SJSA1 (cell line): ENCODE measurements at places on chromosomes 4 and X.

GRCh38 chrX:150575419-150575814 is 7.0 kb downstream of the MTM1 start:
- DNase-seq, result no peak

DNA sequence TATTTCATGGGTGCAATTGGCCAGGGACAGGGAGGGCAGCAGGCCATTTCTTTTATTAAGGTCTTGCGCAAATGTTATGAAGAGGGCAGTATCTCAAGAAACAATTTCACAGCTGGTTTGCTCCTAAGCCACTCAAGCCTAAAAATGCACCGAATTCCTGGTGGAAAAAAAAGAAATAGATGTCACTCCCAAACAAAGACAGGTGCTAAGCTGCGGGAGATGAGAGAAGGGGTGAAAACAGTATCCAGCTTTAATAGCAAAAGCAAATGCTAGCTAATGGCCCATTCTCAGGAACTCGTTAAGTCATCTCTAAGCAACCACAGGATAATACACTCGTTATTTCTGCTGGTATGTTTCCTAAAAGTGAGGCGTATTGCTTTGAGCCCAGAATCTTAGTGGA is 116.4 kb downstream of the ARX start:
- no peak for DNase-seq

DNA sequence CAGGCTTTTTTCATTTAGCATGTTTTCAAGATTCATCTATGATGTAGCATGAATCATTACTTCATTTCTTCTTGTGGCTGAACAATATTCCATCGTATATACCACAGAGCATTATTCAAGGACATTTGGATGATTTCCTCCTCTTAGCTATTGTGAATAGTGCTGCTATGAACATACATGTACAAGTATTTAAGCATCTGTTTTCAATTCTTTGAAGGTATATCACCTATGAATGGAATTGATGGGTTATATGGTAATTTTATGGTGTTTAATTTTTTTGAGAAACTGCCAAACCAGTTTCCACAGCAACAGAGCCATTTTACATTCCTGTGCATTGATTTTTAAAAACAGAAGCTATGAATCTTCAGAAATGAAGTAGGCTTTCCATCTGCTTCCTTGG is 36.1 kb upstream of the WDR19 start:
- DNase-seq, result no peak

- DNase-seq, result no peak
Observed at GRCh38 chrX:39194673-39195072, 393.4 kb downstream of the MID1IP1 start.

DNA sequence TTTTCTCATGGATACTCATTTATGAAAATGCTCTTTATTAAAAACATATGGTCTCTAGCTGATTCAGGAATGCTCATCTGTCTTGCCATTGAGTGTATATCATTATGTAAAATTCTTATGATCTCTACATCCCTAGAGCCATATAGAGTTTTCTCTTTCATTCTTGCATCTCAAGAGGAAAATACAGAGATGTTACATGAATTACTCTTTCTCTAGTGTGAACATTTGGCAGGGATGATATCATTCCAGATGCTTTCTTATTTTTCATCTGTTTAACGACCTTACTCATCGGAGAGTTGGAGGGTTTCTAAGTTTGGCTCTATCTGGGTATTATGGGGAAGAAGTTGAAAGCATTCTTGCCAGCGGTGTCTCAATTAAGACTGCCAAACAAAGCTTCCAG is 202.9 kb upstream of the SLC7A11 start:
- DNase-seq, result no peak

GRCh38 chr4:106287353-106287969 is 28.5 kb downstream of the TBCK start:
- DNase-seq, result peak; percentile 57

- peak; percentile 29 for DNase-seq
Observed at GRCh38 chr4:94577136-94577535, 125.4 kb downstream of the PDLIM5 start.

- no peak for DNase-seq
Observed at GRCh38 chr4:108814326-108814725, 51.5 kb upstream of the ETNPPL start.

DNA sequence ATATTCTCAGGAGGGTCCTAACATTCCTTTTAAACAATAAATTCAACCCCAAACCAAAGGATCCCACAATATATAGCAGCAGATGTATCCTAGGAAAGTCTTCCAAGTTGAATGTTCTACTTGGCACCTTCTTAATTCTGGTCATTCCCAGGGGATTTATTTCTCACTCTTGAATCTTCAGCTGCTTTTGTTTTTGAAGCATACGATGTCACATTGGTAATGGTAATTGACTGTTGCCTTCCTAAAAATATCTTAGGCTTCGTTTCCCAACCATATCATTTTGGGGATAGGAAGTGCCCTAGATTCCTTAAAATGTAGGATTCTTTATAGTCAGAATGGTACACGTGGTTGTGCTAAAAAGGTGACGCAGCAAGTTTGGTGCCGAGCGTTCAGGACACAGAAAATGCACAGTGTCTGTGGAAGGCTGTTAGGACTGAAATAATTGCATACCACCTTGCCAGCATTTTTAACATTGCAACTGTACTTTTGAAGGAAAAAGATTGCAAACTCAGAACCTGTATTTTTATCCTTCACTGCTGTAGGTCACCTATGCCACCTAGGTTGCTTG is 8.1 kb downstream of the SNX25 start:
- DNase-seq, result no peak

DNA sequence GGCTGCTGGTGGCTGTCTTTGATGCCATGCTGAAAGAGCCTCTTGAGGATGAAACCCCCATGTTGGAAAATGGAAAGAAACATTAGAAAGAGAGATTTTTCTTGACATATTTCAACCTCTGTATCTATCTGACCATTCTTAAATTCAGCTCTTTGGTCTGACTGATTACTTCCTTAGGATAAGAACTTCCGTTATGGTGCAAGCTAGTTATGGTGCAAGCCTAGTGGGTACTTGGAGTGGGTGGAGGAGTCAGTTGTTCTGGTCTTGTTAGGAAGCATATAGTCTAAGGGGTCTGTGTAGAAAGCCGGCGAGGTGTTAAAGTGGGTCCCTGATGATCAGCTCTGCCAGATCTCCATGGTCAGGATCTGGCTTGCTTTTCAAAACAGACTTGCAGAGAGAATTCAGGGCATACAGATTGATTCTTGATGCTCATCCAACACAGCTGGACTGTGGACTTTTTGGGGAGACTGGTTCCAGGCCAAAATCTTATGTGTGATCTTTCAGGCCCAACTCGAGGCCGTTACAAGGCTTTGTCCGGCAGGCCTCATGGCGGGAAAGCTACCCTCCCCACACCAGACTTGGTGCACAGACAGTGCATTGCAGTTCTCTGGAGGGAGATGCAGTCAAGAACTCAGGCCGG is 82.8 kb upstream of the BOD1L1 start:
- no peak for DNase-seq

DNA sequence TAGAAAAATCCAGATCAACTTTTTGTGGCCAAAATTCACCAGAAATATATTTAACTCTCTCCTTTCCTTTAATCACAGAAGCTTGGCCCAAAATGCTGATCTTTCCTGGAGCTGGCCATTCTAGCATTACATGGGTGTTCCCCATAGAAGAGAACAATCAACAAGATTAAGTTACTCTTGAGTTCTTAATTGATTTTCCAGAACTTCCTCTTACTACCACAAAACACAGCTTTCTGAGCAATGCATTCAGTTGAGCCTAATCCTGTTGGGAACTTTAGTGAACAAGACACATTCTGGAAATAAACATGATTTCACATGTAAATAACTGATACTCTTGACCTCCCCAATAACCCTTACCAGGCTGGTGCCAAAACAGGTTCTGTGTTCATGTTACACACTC is 45.4 kb upstream of the STIM2 start:
- no peak for DNase-seq

DNA sequence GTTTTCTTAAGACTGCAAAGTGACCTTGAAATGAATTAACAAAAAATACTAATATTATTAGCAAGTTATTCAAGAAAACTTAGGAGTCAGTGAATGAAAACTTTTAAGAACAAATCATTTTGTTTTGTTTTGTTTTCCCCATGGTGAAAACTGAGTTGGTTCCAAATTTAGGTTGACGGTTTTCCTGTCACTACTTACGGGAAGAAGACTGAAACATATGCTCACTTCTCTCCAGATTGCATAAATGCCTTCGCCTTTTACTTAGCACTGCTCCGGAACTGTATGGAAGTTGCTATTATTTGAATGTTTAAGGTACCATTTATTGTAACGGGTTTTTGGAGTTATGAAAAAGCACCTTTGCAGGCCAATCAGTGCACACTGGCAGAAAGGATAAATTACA is 42.8 kb downstream of the DOCK11 start:
- no peak for DNase-seq

GRCh38 chr4:102836596-102836995 is 9.2 kb upstream of the UBE2D3 start:
- DNase-seq, result no peak

DNA sequence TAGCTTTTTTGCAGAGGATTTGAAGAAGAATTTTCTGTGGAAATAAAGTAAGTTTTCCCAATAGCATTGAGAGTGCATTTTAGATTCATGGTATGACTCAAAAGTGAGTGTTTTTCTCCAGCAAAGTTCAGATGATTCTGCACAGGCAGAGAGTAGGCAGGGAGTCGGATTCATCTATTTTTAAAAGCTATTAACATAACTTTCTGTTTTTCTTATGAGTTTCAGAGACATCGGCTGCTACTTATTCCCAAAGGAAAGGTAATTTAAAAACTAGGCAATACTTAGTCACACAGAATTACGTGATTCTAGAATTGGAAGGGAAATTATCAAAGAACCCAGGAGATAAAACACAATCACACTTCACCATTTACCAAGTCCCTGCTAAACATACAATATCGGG is 4.4 kb downstream of the CCDC110 start:
- DNase-seq, result no peak

- no peak for DNase-seq
Observed at GRCh38 chrX:63738696-63739095, 46.3 kb downstream of the ARHGEF9 start.

GRCh38 chrX:153869473-153870287 is 16.3 kb downstream of the L1CAM start:
- no peak for DNase-seq

GRCh38 chrX:79176028-79176427 is 31.5 kb downstream of the GPR174 start:
- DNase-seq, result no peak

DNA sequence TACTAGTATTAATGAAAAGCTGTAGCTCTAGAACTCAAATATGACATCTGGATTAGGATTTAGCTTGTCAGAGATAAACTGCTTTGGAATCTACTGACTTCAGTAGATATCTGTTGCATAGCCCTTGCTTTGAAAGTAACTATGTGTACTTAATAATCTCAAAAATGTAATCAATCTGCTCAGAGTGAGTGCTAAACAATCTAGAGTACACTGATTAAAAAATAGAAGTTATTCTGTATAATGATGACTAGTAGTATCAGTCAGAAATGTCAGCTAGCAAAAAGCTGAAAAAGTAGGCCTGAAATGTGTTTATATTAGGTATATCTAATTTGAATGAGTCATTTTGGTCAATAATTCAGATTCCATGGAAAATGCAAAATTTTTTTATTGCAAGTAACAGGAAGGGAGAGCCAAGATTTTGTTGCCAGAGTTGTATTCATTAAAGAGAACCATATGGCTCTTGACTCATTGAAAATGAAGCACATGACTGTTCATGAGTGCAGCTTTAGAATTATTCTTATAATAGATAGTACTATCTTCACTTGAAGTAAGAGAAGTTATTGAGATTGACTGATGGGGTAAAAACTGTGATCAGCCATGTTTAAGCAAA is 20.0 kb downstream of the CLCN3 start:
- no peak for DNase-seq

- no peak for DNase-seq
Observed at GRCh38 chr4:114595207-114595606, 3.4 kb upstream of the UGT8 start.

DNA sequence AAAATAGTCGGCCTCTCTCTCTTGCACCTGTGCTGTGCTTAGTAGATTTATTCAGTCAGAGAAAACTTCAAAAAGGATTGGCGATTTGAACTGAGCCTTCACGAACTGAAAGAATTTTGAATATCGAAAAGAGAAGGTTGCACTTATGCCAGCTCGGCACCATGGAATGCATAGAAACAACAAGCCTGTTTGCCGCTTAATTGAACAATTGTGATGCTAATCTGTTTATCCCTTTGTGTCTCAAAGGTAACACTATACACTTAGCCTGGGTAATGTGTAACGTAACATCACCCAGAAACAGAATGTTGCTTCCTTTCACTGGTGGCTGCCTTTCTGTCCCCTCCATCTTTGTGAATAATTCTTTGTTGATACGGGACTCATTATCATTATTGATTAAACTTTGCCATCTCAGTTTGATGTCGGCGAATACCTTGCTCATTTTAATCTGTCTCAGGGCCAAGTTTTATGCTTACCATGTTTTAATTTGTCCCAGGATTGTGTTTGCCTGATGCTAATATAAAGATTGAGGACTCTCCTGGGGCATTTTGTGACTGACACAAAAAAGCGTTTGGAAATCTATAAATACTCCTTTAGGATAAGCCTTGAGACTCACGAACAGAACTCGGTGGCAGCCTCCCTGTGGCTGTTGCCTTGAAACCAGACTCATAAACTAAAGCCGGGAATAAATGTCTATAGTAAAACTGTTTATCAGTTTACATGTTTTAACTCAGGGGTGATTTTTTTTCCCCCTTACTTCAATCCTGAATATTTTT is 400.5 kb downstream of the RAPGEF2 start:
- no peak for DNase-seq

DNA sequence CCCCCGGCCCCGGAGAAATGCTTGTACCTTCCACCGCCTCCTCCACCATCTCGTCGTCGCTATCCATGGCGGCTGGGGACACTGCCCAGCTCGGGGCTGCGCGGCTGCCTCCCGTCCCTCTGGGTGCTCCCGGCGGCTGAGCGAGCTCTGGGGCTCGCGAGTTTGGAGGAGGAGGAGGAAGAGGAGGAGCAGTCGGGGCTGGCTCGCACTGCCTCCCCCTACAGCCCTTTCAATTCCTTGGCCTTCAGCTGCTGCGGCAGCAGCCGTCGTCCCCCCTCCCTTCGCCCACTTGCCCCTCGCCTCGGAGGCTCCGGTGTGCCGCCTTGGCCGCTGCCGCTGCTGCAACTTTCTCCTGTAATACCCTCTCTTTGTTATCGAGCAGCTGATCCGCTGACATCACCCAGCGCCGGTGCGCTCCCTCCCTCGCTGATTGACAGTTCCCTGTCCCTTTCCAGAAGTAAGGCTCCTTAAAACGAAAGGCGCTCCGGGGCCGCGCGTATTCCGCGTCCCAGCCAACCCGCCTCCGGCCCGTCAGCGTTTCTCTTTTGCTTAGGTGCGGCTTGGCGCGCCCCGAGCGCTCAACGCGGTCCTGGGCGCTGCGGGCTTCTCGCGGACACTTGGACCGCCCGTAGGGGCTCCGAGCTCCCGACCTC is at the start of gene SETD7:
SETD7 (minus strand) TSS at position 149 of the 653 bp plus-strand sequence; CDS start at position 67, 82 bp downstream.
- DNase-seq, result peak; percentile 84

DNA sequence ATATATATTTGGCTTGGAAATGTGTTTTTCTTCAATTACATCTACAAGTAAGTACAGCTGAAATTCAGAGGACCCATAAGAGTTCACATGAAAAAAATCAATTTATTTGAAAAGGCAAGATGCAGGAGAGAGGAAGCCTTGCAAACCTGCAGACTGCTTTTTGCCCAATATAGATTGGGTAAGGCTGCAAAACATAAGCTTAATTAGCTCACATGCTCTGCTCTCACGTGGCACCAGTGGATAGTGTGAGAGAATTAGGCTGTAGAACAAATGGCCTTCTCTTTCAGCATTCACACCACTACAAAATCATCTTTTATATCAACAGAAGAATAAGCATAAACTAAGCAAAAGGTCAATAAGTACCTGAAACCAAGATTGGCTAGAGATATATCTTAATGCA is 26.1 kb downstream of the NUDT6 start:
- no peak for DNase-seq
